CD4-positive, alpha-beta T cell treated with Interleukin-10 for 1 hour (primary cell): ENCODE measurements at places on chromosomes 4 and X.

GRCh38 chr4:48664938-48665337 is 115.1 kb downstream of the FRYL start:
- DNase-seq: no peak

DNA sequence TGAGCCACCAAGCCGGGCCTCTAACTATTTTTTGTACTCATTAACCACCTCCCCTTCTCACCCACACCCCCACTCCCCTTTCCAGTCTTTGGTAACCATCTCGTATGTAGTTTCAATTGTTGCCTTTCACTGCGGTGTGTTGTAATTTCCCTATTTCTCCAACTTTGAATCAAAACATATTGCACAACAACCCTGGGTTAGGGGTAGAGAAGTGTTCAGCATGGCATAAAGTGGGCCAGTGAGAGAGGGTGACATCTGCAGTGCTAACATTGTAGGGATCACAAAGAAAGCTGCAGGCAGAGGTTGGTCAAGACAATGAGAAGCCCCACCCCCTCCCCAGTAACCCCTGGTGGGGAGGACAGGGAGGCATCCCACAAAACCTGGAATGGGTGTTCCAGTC is 92.7 kb downstream of the SPATA18 start:
- no peak for DNase-seq

DNA sequence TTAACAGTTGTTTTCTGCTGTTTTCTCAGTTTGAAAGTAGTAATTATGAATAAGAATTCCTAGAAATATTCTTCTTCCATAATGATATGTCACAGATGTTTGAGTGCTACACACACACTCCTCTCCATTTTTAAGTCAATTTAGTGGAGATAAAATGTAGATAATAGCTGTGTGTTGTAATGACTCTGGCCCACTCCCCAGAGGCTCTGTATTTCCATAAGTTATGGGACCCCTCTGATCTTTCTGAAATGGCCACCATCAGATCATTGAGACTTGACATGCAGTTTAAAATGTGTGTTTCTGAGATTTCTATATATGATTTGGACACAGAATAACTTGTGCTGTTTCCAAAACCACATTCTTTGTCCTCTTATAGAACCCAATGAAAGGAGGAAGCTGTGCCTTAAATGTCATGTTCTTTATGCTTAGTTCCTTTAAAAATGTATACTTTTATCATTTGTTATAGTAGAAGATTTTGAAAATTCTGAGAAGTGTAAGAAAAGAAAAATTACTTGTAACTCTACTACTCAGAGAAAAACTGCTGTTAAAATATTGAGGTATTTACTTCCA is 46.4 kb downstream of the GAB1 start:
- DNase-seq: no peak

- DNase-seq: no peak
Observed at GRCh38 chr4:16672421-16672820, 226.0 kb downstream of the LDB2 start.

DNA sequence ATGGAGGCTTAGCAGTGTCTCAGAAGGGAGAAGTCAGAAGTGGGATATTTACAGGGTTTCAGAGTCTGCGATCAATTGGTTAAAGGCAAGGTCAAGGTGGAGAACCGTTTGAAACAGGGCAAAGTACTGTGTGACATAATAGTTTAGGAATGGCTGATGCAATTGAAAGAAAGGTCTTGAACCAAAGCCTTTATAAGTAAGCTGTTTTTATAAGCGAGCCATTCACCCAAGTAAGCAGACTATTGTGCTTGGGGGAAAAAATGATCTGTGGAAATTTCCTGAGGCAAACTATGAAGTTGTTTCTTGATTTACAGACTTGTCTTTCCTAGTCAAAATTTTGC is 327.3 kb downstream of the CAMK2D start:
- DNase-seq: no peak
